GM13976 (cell line): ENCODE measurements at places on chromosomes 6 and 20.

GRCh38 chr6:34692280-34692679 is 4.3 kb downstream of the ILRUN start:
- no peak for DNase-seq

DNA sequence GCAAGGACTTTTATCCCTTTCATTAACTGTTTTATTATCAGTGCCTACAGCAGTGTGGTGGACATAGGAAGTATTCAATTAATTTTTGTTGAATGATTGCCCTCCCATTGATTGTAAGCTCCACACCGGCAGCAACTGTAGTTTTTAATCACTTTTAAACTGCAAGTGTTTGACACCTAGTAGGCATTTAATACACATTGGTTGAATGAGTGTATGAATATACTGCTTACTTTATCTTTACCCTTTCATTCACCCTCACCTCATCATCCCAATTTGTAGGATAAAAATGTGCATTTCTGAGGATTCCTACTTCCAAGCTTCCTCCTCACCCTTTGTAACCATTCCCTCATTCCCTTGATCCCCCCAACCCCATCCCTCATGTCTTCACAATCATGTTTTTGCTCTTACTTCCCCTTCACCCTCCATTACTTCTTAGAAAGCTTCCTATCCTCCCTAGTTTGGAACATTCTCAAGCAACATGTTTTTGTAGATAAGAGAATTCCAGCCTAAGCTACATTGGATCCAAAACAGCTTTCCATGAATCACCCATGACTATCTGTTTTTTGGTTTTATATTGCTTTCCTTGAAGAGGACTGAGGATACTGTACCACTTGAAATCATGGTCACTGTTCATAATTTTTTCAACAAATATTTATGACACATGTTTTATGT is 955 bp upstream of the SLC26A8 start:
- DNase-seq = no peak

DNA sequence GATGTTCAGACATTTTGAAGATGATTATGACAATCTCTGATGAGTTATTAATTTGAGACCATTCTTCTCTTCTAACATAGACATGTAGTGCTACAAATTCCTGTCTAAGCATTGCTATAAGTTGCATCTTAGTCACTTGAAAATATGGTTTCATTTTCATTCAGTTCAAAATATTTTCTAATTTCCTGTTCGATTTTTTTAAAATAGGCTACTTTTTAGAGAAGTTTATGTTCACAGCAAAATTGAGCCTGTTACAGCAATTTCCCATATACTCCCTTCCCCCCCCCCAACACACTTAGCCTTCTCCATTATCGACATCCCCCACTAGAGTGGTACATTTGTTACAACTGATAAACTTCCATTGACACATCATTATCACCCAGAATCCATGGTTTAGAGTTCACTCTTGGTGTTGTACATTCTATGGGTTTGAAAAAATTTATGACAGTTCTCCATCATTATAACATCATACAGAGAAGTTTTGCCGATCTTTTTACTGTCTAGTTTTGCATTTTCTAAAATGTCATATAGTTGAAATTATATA is 31.2 kb downstream of the PLAGL1 start:
- DNase-seq = no peak

DNA sequence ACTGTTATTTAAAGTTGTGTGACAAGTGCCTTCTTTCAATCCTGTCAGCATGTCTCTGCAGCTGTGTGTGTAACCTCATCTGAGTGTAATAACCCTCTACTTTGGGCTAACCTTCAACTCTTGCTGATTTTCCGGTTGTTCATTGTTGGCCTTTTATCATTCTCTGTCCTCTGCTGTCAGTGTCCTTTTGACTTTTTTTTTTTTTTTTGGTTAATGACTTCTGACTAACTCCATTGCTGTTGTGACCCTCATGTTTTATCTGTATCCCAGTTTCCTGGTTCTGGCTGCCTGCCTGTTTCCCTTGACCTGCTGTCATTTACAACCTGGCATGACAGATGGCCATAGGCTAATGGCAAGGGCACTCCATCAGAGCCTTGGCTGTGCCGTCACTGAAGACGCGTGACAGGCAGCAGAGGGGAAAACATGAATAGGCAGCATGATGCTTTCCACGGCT is 145.7 kb upstream of the MAN1A1 start:
- DNase-seq = no peak

DNA sequence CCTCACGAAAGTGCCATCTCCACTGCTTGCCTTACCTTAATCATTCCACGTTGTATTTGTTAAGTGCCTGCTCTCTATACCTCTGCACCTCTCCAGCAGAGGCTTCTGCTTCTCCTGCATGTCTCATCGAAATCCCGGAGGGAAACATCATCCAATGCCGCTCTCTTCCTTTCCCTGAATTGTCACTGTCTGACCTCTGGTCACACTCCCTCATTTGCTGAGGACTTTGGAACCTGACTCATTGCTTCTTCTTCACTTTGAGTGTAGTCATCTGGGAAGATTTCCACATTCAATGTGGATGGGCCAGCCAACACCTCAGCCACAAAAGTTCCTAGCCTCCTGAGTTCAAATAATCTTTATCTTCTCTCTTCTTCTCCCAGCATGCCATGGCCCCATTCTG is 78.9 kb upstream of the BEND6 start:
- no peak for DNase-seq

DNA sequence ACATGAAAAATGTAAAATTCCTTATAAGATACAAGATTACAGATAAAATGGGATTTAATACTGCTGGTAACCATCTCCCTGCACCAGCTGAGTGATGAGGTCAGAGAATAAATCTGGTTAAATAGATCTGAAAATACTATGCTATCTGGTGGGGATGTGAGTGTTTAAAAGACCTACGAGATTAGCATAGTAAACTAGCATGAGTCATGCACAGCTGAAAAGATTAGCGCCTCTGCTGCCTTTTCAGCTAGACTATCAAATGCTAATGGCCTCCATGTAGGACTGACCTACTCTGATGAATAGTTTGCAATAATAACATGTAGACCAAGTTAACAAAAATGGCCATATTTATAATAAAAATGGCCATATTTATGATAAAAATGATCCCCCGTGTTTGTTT is 553.3 kb downstream of the C6orf118 start:
- DNase-seq = no peak

DNA sequence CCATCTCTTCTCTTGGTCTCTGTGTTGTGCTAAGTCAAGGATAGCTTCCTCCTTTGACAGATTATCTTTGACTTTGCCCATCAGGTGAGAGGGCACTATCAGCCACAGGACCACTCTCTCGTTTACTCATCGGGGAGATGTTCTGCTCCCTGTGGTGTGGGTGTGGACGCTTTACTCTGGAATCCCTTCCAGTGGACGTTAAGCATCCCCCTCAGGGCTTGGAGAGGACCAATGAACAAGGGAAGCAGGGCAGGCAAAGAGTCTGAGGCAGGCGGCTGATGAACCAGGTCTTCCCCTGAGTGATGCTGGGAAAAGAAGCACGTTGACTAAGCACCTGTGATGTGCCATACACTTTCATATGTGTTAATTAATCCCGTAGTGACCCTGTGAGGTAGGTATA is 21.0 kb upstream of the RNF24 start:
- DNase-seq = no peak

DNA sequence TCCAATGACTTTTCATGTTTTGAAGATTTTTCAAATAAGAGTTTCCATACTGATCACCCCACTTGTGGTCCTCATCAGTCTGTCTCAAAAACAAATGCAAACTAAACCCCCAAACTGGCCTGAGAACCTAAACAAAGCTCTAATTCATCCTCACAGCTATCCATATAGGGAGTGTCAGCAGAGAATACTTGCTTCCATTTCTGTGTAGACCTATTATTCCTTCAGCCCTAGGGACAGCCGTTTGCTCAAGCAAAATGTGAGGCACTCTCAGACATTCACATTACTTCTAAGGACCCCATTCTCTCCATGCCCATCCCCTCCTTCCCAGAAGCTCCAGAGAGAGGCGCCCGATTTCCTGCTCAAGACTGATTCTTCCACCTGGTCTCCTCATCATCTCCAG is 24.6 kb downstream of the DNAAF9 start:
- DNase-seq = no peak

- no peak for DNase-seq
Observed at GRCh38 chr20:58847463-58847862, 3.2 kb downstream of the GNAS-AS1 start.

DNA sequence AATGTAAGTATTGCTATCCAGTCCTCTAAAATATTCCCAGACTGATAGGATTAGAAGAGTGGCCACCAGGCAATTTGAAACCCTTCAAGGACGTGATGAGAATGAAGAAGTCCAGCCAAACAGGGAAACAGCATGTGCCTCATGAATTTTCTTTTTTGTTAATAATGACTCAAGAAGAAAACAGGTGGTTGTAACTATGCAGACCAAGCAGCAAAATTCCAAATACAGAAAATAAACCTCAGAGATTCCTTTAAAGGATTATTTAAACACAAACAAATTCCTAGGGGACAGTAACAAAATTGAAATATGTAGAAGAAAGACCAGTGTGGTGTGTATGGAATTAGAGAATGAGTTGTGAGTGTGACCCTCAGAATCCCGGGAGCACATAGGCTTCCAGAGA is 239.2 kb downstream of the KCNQ5 start:
- DNase-seq = no peak

DNA sequence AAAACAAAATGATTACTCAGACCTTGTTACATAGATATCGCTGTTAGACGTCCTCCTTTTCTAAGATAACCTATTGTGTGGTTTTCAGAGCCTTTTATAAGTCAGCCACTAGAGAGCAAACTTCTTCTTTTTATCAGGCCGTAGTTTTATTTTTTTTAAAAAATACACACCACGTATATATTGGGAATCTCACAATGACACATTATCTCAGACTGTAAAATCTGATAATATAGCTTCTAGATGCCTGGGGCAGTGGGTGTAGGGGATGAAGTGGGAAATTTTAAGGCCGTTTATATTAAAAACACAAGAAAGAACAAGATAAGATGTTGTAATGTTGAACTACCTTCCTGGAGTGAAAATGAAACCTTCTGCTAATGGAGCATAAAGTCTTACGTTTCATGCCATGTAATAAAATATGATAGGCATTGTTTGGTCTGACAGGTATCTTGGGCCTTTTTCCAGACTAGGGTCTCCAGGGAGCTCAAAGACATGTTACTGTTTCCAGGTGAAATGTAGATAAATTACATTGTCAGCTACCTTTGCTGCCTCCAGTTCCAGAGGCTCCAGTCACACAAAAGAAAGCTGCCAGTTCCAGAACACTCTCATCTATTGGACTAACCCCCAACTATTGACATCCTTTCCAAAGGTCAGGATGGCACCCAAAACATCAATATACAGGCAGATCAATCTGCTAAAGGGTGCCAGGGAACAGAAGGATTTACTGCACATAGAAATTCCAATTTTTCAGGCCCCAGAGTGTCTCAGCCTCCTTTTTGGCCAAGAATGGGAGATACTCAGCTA is 130.2 kb upstream of the AKIRIN2 start:
- DNase-seq = peak; percentile 49

DNA sequence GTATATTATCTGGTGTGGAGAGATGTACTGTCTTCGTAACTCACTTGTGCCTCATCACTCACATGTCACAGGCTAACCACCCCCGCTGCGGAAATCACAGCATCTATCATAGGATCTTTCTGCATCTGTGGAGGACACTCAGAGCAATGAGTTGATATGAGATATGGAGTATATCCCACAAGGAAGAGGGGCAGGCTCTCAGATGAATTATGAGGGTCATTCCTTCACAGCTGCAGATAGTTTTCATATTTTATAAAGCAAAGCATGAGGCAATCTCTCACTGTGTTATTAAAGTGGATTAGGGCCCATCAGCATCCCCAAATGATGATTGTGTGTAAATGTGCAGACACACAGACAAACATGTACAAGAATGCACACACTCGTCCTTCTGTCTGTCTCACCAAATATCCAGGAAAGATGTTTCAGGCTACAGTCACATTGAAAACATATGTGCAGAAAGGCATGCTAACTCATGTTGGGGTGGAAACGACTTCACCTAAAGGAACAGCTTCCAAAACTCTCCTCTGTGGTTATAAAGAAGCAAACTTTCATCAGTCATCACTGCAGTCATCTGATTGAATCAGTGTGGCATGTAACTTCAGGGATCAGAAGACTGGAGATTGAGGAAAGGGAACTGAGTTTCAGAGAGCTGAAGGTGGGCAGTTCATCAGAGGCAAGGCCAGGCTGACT is 164.7 kb downstream of the FOXC1 start:
- DNase-seq = no peak

DNA sequence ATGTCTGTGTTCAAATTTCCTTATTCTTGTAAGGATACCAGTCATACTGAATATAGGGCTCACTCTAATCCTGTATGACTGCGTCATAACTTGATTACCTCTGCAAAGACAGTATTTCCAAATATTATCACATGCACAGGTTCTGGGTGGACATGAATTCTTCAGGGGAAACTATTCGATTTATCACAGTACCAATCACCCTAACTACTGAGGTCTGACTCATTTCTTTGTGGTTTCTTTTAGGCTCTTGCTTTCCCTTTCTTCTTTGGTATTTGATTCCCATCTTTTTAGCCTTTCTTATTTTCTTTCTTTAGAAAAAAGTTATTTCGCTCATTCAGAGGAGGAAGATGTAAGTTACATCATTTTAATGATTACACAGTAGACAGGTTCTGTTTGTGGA is 40.3 kb upstream of the TBX18 start:
- DNase-seq = no peak

- DNase-seq = no peak
Observed at GRCh38 chr6:157530126-157530525, 149.1 kb downstream of the ZDHHC14 start.

GRCh38 chr6:33428966-33429749 is 9.3 kb downstream of the SYNGAP1 start:
- DNase-seq = no peak

GRCh38 chr6:51495096-51495495 is 592.3 kb downstream of the PKHD1 start:
- DNase-seq = no peak

DNA sequence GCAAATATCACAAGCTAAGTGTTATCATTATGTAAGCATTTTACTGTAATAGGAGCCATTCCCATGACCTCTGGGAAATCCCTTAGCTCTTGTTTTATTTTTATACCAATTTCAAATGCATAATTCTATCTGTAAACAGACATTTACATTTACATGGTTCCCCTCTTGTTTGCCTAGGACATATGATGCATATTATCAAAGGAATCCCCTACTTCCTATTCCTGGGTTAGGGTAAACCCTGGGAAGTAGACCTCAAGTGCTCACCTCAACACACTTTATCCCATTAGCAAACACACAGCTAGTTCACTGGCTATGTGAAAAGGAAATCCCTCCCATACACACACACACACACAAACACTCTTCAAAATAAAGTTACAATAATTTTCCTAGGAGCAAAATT is 27.1 kb downstream of the PDE10A start:
- DNase-seq = no peak

DNA sequence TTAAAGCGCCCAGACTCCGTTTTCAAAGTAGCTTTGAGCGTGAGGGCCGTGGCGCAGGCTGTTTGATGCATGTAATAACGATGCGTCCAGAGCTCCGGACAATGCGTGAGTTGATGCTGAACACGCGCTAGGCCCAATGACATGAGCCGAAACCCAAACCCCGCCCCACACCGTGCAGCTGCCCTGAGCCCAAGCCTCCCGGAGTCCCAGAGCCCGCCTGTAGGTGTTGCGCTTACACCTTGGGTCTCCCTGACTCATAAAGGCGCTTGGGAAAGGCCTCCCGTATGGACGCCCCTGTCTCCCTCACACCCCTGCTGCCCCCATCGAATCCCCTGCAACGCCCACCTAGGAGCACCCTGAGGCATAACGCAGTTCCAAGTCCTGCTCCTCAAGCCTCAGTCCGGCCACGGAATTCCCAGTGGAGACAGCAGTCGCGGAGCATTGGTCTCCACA is 87.6 kb downstream of the ERMARD start:
- no peak for DNase-seq
